H4 (cell line): ENCODE measurements at places on chromosomes 7 and 10. TPM values are rescaled to one million over a fixed set of nuclear protein-coding genes. Genes with fewer than 3 reads are reported as not detected.

DNA sequence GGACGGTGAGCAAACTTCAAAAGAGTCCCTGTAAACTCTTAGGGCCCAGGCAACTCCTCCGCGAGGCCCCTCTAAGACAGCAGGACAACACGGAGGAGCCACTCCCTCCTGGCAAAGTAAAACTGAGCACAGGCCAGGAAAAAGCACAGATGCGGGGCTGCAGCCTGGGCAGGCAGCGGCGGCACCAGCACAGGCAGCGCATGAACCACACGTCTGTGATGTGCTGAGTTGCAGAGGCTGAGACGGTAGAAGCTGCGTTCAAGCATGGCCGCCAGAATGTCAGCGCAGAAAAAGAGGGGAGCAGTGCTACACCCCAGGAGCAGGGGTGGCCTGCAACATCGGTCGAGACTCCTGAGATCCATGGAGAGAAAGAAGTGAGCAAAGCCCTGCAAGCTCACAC is 46.1 kb upstream of the STK17A start:
- DNase-seq = no peak

DNA sequence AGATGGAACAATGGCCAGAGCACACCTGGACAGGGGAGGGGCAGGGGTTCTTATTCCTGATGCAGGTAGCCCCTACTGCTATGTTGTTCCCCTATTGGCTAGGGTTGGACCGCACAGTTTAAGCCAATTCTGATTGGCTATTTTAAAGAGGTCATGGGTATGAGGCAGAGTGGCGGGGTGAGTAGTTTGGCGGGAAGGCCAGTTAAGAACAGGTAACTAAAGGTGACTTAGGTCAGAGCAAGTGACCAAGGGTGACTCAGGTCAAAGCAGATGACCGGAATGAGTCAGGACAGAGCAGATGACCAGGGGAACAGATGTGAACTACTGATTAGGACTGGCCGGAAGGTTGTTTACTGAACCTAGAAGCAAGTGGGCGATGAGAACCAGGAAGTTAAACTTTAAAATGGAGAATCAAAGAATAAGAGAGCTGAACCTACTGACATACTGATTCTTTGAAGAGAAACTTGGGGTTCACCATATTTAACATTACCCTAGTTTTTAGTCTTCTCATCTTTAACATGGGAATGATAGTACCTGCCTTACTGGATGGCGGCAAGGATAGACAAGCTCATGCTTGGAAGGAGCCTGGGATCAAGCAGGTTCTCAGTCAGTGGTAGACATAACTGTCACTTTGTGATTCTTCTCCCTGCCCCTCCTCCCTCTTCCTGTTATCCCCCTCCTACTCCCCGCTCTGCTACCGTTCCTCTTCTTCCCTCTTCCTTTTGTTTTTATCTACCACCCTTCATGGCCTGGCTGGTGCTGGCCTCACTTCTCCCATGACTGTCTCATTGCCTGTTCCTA is 55.0 kb downstream of the CCNY start:
- DNase-seq = no peak

GRCh38 chr10:8102708-8103401 is 48.4 kb downstream of the GATA3 start:
- no peak for DNase-seq

The GSTO2 gene
- 0.72 TPM in 1 of 2 replicates, not detected in the other for total RNA-seq

The NRCAM gene
- 2.4 and 2.5 TPM in 2 replicates for total RNA-seq
